Heart left ventricle (tissue), 16 donors: ENCODE measurements at places on chromosomes 11 and 22. TPM values are rescaled to one million over a fixed set of nuclear protein-coding genes. Genes with fewer than 3 reads are reported as not detected.

TMEM218 gene
- total RNA-seq, result 9.1 TPM

PLEKHB1 gene
- 5.4 TPM for total RNA-seq

DNA sequence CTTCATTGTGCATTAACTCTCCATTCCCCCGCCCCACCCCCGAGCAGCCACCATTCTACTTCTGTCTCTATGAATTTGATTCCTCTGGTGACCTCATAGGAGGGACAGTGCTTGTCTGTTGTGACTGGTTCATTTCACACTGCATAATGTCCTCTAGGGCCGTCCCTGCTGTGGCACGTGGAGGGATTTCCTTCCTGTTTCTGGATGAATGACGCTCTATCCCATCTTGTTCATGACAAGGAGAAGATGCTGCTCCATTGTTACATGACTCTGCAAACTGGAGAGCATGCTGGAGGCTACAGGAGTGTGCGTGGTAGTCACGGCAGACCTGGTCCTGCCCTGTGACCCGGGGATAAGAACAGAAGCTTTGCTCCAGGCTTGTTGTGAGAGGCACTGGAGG, 61.3 kb downstream of the RTL6 start:
- peak; percentile 2 for DNase-seq

IGF2 gene
- 61.9 TPM for total RNA-seq

DNA sequence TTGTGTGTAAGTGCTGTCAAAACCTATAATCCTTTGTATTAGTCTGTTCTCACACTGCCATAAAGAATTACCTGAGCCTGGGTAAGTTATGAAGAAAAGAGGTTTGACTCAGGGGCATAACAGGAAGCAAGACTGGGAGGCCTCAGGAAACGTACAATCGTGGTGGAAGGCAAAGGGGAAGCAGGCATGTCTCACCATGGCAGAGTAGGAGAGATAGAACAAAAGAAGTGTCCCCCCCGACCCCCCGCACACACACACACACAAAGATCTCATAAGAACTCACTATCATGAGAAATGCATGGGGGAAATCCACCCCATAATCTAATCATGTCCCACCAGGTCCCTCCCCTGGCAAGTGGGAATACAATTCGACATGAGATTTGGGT, 2.3 kb upstream of the USP28 start:
- no peak for DNase-seq

GRCh38 chr11:20844216-20844615, 174.8 kb downstream of the NELL1 start:
- no peak for DNase-seq

GRCh38 chr22:32743046-32743445, 58.5 kb upstream of the TIMP3 start:
- DNase-seq, result no peak

DNA sequence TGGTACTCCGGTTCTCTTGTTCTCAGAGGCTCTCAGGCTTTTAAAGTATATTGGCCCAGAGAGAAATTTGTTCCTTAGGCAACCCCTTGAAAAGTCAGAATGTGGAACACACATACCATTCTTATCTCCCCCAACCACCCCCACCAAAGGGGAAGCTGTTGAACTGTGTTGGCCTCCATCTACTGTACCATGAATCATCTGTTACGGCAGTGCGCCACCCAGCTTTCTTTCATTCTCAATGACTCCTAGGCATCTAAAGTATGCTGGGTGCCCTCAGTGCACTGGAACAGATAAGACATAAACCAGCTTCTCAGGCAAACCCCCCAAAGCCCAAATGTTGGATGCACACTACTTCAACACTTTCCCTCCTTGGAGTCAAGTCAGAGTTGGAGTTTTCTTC, 696.2 kb upstream of the TENM4 start:
- DNase-seq, result no peak

NCF4 gene
- 1.9 TPM for total RNA-seq

- DNase-seq, result no peak
Observed at GRCh38 chr22:22892096-22893052, 4.8 kb downstream of the IGLL5 start.

DNA sequence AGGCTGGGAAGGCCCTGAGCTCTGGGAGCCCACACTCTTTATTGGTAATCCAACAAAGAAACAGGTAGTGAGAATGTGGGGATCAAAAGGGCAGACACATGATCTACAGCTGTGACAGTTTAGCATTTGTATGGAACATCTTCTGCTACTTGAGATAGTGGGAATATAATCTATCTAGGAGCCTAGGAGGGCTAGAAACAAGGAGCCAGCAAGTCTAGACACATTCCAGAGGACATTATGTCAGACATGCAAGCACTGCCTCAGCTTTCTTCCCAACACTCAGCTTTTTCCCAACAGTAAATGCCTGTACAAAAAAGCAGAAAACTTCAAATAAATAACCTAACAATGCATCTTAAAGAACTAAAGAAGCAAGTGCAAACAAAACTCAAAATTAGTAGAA, 1150.6 kb upstream of the RAG2 start:
- DNase-seq, result no peak

GSTP1 gene
- total RNA-seq, result 830 TPM

DNA sequence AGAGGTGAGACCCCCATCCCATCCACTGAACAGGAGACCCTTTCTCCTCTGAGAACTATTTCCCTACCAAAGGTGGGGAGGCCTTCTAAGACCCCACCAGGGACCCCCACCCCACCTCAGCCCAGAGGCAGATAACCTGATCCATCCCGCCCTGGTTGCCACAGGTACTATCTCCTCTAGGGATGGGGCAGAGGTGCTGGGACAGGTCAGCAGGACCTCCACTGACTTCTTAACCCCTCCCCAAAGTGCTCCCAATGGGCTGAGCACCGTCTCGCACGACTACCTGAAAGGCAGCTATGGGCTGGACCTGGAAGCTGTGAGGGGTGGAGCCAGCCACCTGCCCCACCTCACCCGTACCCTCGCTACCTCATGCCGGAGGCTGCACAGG, 4.3 kb downstream of the INPPL1 start:
- no peak for DNase-seq

DNA sequence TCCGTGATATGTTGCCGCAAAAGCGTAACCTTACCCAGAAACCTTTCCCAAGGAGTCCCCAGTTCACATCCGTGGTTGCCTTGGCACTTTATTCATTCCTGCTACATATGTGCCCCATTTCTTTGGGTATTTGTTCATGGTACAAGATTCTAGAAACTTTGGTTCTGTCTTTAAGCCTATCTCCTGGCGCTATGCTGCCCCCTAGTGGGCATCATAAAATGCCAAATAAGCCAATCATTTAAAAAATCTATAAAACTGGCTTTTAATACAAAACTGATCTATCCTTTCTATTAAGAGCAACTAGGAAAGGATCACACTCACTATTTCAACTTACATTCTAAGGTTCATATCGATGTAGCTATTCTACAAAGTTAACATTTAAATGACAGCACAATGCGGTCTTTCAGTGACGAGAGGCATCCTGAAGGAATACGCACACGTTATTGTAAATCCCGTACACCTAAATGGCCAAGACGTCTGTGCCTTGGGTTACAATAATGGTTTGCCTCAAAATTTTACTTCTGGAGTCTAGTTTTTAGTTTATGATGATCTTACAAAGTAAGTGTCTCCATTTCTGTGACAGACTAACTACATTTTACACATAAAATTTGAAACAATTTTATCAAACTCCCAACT, 16.2 kb downstream of the PIWIL3 start:
- peak; percentile 50 for DNase-seq

IFTAP gene
- 33.1 TPM for total RNA-seq

- DNase-seq, result no peak
Observed at GRCh38 chr22:27382947-27383346, 418.6 kb downstream of the MN1 start.

CYB5R2 gene
- 1.1 TPM for total RNA-seq

GRCh38 chr11:69613594-69613993, 27.4 kb upstream of the CCND1 start:
- DNase-seq, result no peak

- no peak for DNase-seq
Observed at GRCh38 chr22:48256041-48256739, 1493.7 kb downstream of the TBC1D22A start.

OR2AT4 gene
- total RNA-seq, result not detected

FLRT1 gene
- 0.50 TPM for total RNA-seq

DNA sequence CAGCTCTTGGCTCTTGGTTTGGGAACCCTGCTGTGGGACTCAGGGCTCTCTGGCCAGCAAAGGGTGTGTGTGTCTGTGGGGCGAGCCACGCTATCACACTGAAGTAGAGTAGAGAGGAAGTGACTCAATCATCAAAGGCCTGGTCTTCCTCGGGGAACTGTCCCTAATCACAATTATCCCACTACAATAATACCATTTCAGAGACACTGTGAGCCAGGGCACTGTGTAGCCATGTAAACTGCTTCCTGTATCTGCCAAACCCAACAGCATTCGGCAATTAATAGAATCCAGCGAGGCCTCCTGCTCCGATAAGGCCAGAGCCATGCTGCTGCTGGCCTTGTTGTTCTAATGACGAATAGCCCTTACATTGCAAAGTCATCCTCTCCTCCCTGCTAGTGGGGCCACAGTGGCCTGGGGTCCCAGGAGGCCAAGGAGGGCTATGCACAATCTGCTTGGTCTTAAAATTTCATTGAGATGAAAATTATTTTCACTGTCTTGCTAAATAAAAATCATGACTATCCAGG, 49.8 kb upstream of the LMO2 start:
- DNase-seq, result no peak

DNA sequence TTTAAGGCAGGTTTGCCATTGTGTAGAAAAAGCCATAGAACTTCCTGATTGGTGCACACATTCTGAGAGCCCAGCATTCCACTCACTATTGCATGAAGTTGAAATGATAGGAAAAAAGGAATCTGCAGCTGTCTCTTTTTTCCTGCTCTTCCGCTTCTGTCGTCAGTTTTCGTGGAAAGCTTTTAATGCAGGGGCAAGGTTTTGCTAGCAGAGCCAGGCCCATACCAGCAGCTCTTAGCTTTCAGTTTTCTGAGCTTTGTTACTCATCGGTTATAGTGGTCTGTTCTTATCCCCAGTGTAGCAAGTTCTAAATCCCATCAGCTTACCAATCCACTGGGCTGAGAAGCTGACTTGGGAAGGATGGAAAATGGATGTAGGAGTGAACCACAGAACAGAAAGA, 162.9 kb upstream of the TTC12 start:
- DNase-seq, result no peak

DNA sequence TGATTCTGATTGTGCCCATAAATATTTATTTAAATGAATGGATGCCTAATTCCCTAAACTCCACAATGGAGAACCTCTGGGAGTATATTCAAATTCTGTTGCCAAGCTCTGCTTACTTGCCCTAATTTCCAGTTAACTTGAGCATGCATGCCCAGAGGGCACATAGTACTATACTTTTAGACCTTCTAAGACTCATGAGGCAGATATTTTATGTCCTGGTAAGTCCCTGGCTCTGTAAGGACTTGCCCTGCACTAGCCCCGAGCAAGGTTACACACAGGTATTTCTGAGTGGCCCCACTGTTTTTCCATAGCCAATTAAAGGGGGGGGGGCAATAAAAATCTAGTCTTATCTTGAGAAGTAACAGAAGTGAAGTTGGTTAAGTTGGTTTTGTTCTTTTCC, 21.1 kb upstream of the CAPRIN1 start:
- DNase-seq, result no peak

- no peak for DNase-seq
Observed at GRCh38 chr11:117538263-117539135, 210.8 kb downstream of the CEP164 start.

- no peak for DNase-seq
Observed at GRCh38 chr11:127574478-127574877, 573.9 kb upstream of the KIRREL3 start.

HIPK3 gene
- 261 TPM for total RNA-seq

GRCh38 chr11:61370349-61371005, 8.3 kb downstream of the TMEM138 start:
- DNase-seq, result no peak

- no peak for DNase-seq
Observed at GRCh38 chr11:673866-674265, 21.2 kb downstream of the DEAF1 start.

- DNase-seq, result no peak
Observed at GRCh38 chr11:7564803-7565202, 51.0 kb downstream of the PPFIBP2 start.

GRCh38 chr11:130997278-130997677, 81.0 kb upstream of the SNX19 start:
- DNase-seq, result no peak

DNA sequence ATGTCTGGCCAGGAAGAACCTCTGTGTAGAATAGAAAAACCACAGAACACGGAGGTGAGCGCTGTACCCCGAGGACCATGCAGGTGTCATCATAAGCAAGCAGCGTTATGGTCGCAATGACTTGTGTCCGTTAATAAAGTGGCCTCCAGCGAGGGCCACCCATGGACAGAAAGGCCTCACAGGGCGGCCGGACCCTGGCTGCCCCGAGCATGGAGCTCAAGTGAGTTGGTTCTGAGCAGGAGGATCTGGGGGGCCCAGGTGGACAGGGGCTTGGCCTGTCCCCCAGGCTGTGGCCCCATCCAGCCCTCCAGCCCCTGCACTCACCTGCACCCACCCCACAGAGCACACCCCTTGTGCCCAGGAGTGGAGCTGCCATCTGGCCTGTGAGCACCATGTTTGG, 133.8 kb downstream of the BRD1 start:
- no peak for DNase-seq

OR51B6 gene
- total RNA-seq, result not detected

TCF20 gene
- total RNA-seq, result 16.8 TPM

MS4A6E gene
- total RNA-seq, result not detected

- no peak for DNase-seq
Observed at GRCh38 chr11:108511851-108512474, 13.8 kb upstream of the POGLUT3 start.

CASP5 gene
- total RNA-seq, result 2.7 TPM

HSD17B12 gene
- total RNA-seq, result 42.1 TPM

- DNase-seq, result no peak
Observed at GRCh38 chr11:3903207-3903896, 47.9 kb downstream of the STIM1 start.

GRCh38 chr22:46959369-46959768, 196.9 kb downstream of the TBC1D22A start:
- no peak for DNase-seq

- no peak for DNase-seq
Observed at GRCh38 chr11:92907671-92908070, 61.8 kb upstream of the MTNR1B start.

DNA sequence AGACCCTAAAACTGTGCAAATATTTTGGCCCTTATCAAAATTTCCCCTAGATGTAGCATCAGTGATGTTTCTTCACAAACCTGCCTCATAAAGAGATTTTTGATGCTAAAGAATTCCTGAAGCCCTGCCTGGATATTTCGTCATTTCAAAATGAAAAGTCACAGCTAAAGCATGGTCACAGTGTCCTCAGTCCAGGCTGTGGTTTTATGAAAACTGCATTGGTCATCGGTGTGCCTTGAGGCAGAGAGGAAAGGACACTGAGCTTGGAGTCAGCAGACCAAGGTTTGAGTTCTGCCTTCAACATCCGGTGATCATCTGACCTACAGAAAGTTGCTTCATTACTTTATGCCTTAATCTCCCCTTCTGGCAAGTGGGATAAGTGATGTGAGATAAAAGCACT, 34.8 kb upstream of the ALKBH3 start:
- DNase-seq, result no peak

THY1 gene
- 1.6 TPM for total RNA-seq

RCN1 gene
- 18.9 TPM for total RNA-seq

SYT13 gene
- total RNA-seq, result 2.6 TPM

- DNase-seq, result no peak
Observed at GRCh38 chr11:13861411-13861810, 101.1 kb upstream of the SPON1 start.
